ENCODE measurements at places on chromosomes 1 and 21. TPM values are rescaled to one million over a fixed set of nuclear protein-coding genes. Genes with fewer than 3 reads are reported as not detected.

Gene ADAM30
- not detected for total RNA-seq

Gene HSD3B2
- total RNA-seq: not detected

Gene OSCP1
- total RNA-seq: 16.4 TPM

Gene TNFSF4
- total RNA-seq: 1.6 TPM

Gene KRTAP19-1
- not detected for total RNA-seq

Gene UBXN10
- 1.6 TPM for total RNA-seq

Gene ACOT7
- total RNA-seq: 27.0 TPM

Gene ZNF593OS
- total RNA-seq: not detected

Gene OR2L13
- 3.4 TPM for total RNA-seq

Gene GJA9
- total RNA-seq: not detected

Gene FAM167B
- 2.0 TPM for total RNA-seq

Gene SLC6A9
- 3.0 TPM for total RNA-seq

Gene MX1
- 12.2 TPM for total RNA-seq

Gene LORICRIN
- total RNA-seq: not detected

Gene ATAD3C
- 0.62 TPM for total RNA-seq

Gene FTCD
- not detected for total RNA-seq

Gene FRRS1
- total RNA-seq: 1.9 TPM

Gene SCCPDH
- 53.2 TPM for total RNA-seq
